ENCODE measurements at places on chromosomes 12 and 14.

- no peak for DNase-seq
Observed at GRCh38 chr14:69663300-69663643, 51.9 kb downstream of the SUSD6 start.

GRCh38 chr12:2891240-2892053 is 756 bp downstream of the TULP3 start:
- peak; percentile 75 for DNase-seq

- no peak for DNase-seq
Observed at GRCh38 chr14:33352821-33353220, 414.1 kb downstream of the NPAS3 start.

GRCh38 chr12:58502226-58502625 is 418.1 kb downstream of the LRIG3 start:
- DNase-seq, result no peak

- DNase-seq, result no peak
Observed at GRCh38 chr14:100017553-100017952, 47.7 kb upstream of the EVL start.

DNA sequence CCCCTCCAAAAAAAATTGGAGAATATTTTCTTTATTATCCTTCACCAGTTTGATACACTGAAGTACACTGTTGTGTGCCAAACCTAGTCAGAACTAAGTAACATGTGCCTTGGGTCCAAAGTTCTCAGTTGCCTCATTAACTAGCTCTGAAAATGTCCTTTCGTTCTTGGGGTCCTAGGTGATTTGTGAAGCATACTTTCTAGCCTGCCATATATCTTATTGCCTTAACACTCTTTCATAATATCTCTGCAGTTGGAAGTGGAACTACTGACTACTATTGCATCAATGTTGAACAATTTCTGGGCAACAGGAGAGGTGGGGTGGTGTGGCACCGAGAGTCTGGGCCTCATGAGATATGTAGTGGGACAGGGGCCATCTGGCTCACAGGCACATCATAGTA is 592.9 kb upstream of the FBXO33 start:
- no peak for DNase-seq

DNA sequence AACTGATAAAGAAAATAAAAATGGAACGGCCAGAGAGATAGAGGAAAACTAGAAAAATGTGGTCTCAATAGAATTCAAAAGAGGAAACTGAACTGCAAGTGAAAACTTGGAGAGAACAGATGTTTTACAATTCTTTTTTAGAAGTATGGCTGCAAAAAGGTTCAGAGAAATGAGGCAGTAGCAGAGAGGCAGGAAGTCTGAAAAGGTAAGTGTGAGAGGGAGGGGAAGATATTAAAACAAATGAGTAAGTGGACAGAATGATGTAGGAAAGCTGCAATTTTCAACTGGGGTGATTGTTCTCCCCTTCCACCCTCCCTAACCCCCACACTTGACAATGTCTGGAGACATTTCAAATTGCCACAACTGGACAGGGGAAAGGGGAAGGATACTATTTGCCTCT is 12.9 kb downstream of the BTBD7 start:
- no peak for DNase-seq

GRCh38 chr12:7042842-7043241 is 17.7 kb upstream of the C1S start:
- peak; percentile 56 for DNase-seq

- DNase-seq, result peak; percentile 8
Observed at GRCh38 chr14:106286697-106287290, 760.4 kb downstream of the TMEM121 start.

- no peak for DNase-seq
Observed at GRCh38 chr12:83434600-83434999, 747.9 kb downstream of the TMTC2 start.

GRCh38 chr12:67593041-67593440 is 55.5 kb upstream of the DYRK2 start:
- DNase-seq, result peak; percentile 18

DNA sequence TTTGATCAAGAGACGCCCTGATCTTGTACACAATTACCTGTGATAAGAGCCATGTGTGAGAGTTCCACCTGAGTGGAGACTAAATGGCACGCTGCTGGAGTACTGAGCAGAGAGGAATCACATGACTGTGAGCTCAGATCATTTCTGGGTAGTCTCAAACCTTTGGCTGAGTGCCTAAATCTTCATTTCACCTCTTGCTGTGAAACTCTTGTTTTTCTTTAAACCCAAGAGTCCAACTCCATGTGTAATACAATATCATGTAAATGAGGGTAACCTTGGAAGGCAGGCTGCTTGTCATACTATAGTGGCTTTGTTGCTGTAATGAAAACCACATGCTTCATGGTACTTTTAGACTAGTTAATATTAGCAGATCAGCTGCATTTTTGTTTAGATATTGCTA is 156.9 kb downstream of the CAND1 start:
- DNase-seq, result no peak

- no peak for DNase-seq
Observed at GRCh38 chr12:2775431-2775830, 19.3 kb upstream of the FKBP4 start.

GRCh38 chr14:90049390-90049789 is 12.4 kb upstream of the KCNK13 start:
- no peak for DNase-seq

- no peak for DNase-seq
Observed at GRCh38 chr12:18368594-18368993, 107.3 kb downstream of the PIK3C2G start.

- no peak for DNase-seq
Observed at GRCh38 chr12:107309020-107309419, 215.7 kb upstream of the CRY1 start.

- no peak for DNase-seq
Observed at GRCh38 chr14:74463697-74464096, 29.4 kb downstream of the NPC2 start.

DNA sequence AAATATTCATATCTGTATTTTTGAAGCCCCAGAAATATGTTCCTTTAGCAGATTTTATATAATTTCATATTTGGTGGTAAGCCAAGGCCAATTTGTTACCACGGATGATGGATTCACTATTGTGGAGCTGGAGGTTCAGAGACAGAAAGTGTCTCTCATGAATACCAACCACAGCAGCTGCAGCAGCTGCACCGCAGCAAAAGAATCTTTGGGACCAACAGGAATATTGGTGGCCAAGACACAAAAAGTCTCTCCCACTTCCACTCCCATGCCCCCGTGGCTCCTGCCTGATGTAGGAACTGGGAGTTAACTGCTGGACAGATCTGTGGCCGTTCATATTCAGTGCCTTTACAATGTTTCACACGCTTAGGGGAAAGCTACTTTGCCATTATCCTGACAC is 155.3 kb downstream of the ADAMTS20 start:
- DNase-seq, result no peak

GRCh38 chr12:43054085-43054484 is 464.5 kb upstream of the PRICKLE1 start:
- no peak for DNase-seq

DNA sequence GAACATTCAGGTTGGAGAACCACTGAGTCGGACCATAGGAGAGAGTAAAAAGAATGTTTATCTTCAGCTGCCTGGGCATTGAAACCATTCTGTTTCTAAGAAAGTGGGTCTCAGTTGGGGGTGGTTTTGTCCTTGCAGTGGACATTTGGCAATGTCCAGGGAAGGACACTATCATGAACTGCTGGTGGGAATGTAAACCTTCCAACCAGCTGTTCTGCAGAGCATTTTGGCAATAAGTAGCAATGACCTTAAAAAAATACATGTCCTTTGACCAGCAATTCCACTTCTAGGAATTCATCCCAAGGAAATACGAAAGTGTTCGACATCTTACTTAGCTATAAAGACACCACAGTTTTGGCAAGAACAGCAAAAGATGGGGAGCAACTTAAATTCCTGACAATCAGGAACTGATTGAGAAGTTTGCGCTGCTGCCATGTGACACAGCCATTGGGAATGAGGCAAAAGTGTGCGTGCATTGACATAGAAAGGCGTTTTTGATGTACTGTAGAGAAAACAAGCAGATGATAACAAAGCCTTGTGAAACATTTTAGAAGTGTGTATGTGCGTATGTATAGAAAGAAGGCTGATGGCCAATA is 82.9 kb upstream of the MAP1LC3B2 start:
- DNase-seq, result no peak

GRCh38 chr12:114678028-114678427 is 5.9 kb downstream of the TBX3 start:
- no peak for DNase-seq

- no peak for DNase-seq
Observed at GRCh38 chr14:88856786-88857366, 32.4 kb downstream of the TTC8 start.

DNA sequence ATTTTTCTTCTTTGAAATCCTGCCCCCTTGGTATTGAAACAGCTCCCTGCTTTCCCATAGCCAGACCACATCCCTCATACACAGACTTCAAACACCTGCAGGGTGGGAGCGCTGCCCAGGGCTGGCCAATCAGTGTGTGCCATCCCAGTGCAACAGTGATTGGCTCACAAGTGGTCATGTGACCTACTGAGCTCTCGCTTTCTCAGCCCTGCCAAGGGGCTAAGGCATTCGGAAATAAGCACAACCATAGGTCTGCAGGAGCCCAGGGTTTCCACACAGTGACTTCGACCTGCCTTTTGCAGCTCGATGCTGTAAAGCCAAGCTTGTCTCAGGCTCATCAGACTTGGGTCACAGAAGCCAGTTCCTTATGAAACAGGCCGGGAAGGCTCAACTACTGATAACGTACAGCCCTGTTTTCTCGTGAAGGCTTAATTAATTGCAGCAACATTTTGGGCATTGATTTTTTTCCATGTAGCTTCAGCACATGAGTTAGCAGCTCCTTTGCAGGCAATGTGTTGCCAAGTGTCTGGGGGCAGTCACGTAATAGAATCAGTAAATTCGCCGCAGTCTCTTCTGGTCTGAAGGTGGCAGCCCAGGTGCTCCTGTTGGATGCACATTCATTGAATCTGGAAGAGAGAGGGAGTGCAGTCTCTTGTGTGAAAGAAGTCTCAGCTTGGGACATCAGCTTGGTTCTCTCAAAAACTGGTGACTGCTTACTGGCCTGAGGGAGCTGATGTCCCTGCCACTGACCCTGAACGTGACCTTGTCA is 1091.8 kb downstream of the AACS start:
- DNase-seq, result peak; percentile 6

DNA sequence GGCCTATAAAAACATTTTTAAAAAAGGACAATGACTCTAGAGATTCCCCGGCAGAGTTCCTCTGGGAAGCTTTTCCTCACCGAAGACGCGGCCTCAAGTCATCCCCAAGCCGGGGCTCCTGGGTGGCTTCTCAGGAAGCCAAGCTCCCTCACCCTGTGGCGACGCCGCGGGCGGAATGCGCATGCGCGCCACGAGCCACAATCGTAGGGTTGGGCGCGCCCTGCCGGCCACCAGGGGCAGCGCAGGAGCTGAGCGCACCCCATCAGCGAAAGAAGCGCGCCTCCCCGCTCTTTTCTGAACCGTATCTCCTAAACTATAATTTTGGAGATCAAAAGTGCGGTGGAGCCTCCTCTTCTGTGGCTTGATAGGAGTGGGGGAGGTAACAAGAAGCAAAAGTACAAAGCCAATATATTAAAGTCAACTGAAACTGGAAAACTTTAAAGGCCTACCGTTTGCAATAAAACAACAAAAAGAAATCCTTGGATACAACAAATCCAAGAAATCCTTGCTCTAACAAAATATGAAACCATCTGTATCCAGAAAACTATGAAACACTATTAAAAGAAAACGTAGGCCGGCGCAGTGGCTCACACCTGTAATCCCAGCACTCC is 17.4 kb upstream of the CHFR start:
- no peak for DNase-seq

DNA sequence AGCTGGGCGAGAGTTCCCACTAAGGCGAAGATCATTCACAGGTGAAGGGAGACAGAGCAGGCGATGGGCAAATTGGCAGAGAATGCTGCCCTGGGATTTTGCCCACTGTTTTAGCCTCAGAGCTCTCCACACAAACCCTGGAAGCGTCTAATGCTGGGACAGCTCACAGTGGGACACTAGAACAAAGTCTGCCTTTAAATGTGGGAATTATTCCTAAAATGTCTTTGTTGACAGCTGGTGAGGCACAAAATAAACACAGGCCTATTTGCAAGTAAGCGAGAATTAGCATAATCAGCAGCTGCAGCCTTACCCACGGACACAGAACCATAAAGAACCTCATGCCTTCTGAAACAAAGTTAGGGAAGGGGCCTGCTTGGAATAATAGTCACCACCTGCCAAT is 824.5 kb downstream of the AACS start:
- no peak for DNase-seq
